T-cell (primary cell): ENCODE measurements at places on chromosomes 16 and 17.
A peak's percentile ranks its signal among the peaks of the same experiment; 100 is the strongest.

DNA sequence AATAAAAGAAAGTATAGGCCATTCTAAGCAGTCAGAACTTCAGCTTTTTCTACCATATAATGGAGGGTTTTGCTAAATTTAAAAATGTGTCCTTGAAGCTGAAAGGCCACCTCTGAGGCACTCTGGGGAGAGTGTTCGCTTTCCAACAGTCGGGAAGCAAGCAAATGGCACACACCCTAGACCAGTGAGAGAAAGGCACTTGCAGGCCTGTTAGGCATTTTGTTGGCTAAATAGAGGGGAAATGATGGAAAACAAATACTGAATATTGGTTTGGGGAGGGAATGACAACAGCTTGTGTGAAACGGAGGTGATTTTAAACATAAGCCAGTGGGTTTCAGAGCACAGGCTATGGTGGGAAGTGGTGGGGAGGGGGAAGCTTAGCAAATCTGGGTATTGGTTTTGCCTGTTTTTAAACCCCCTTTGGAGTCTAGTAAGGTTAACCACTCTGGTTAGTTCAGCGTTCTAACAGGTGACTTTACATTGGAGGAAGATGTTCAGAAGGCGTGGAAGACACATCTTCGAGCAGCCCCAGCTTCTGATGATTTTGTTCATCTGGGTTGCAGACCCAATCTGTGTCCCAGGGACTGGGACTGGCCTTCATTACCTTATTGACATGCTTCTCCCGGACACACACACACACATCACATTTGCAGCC lies 90.5 kb downstream of the PRKCA start:
- no peak for DNase-seq

DNA sequence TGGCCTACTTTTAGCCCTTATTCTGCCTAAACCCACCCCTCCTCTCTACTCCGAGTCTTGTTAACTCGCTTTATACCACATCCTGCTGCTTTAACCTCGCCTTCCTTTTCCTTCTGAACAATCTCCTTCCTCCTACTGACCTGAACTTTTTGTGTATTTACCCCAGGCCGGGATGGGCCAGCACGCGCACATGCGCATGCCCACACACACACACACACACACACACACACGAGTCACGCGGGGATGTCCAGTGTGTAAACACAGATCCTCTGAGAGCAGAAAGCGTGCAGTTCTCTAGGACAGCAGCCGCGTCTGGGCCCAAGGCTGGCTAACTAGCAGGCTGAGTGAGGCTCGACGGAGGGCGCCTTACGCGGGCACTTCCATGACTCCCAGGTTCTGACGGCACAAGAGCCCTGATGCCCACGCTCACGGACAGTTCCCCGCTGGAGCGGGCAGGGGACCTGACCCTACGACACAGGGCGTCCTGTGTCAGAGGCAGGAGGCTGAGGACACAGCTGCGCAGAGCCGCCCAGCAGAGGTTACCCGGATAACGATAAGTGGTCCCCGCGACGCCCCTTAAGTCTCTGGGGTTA lies 610 bp downstream of the PIK3R5 start:
- peak; percentile 38 for DNase-seq

GRCh38 chr16:56371660-56371937 lies 53.7 kb downstream of the AMFR start:
- DNase-seq: no peak

- DNase-seq: no peak
Measured at GRCh38 chr17:51741458-51741857, 417.1 kb downstream of the CA10 start.

GRCh38 chr16:84600343-84601229 lies 17.3 kb downstream of the COTL1 start:
- DNase-seq: no peak

DNA sequence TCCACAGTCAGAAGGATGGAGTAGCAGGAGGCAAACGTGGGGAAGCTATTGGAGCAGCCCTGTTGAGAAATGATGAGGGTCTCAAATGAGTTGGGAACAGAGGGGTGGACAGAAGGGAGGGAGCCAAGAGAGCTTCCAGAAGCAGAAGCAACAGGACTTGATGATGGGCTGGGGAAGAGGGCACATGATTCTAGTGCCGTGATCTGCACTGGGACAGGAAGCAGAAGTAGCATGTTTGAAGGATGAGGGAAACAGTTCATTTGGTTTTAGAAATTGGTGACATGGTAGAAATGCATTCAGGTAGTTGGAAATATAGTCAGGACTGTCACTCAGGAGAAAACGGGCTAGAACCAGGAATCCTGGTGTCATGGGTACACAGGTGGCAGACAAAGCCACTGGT lies 19.4 kb downstream of the EMP2 start:
- no peak for DNase-seq

GRCh38 chr16:73713251-73713650 lies 583.4 kb upstream of the PSMD7 start:
- DNase-seq: no peak

- DNase-seq: peak; percentile 27
Measured at GRCh38 chr17:45895304-45895968, 1.1 kb downstream of the MAPT start.

GRCh38 chr16:383326-384051 lies 1.7 kb upstream of the PGAP6 start:
- peak; percentile 52 for DNase-seq

- DNase-seq: no peak
Measured at GRCh38 chr17:6603744-6604325, 36.7 kb downstream of the KIAA0753 start.

DNA sequence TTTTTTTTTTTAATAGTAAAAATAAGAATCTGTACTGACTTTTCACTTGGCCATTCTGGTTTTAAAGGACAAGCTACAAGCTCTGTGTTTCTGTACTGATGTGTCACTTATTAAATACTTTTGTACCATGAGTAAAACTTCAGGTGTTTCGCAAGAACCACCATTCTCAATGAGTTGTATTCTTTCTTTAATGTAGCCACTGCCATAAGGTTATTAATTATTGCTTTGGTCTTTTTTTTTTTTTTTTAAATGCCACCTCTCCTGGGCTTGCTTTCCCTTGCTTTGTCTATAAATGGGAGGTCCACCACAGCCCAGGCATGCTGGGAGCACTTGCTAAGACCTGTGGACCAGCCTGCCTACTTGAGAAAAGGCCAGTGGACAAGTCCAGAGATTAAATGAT lies 8.4 kb downstream of the ARL2BP start:
- DNase-seq: no peak

GRCh38 chr16:79334127-79334526 lies 266.4 kb downstream of the MAF start:
- DNase-seq: no peak

- DNase-seq: peak; percentile 65
Measured at GRCh38 chr16:71412270-71413160, 29.3 kb downstream of the TLE7 start.

- DNase-seq: no peak
Measured at GRCh38 chr16:1029259-1029545, 43.3 kb upstream of the SSTR5 start.
